ENCODE measurements at places on chromosomes 16 and 17.

DNA sequence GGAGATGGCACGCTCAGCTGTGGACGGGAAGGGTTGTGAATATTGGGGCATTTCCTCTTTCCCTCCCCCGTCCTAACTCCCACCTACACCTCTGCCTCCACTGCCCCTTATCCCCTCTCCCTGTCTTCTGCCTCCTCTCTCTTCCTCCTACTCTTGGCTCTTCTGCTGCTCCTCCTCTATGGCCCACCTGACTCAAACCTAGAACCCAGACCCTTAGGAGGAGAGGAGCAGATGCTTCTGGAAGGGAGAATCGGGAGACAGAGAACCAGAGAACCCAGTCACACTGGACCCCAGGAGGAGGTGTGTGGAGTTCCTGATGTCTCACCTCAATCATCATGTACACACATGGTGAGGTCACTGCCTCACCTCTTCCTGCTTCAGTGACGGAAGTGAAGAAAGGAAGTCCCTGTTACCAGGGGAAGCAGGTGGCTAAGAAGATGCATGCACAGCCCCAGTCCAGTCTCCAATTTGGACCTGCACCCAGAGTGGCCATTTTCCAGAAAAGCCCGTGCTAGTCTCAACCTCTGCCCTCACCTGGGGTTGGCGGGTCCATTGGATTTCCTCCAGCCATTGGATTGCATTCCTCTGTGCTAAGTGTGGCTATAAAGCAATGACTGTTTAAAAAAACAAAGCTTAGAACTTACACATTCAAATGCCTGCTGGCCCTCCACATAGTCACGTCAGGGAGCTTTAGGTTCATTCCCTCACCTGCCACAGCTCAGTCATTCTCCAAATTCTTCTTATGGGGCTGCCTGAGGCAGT is 4.0 kb downstream of the RNF222 start:
- no peak for DNase-seq

DNA sequence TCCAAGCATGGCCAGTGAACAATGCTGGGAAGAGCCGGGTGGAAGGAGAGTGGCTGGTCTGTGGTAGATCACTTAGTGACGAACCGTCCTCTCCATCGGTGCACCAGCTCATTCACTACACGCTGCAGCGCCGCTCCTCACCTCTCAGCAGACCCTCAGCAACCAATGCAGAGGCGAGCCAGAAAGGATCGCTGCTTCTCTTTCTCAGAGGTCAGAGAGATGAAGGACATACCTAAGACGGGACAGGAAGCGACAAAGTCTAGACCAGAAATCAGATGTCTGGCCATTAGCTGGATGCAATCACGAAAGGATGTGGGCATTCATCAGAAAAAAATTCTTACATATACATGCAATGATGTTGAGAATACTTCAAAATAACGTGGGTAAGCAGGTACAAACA is 26.9 kb downstream of the NSMCE1 start:
- DNase-seq, result no peak

- no peak for DNase-seq
Observed at GRCh38 chr16:83351846-83352245, 455.9 kb upstream of the HSBP1 start.

DNA sequence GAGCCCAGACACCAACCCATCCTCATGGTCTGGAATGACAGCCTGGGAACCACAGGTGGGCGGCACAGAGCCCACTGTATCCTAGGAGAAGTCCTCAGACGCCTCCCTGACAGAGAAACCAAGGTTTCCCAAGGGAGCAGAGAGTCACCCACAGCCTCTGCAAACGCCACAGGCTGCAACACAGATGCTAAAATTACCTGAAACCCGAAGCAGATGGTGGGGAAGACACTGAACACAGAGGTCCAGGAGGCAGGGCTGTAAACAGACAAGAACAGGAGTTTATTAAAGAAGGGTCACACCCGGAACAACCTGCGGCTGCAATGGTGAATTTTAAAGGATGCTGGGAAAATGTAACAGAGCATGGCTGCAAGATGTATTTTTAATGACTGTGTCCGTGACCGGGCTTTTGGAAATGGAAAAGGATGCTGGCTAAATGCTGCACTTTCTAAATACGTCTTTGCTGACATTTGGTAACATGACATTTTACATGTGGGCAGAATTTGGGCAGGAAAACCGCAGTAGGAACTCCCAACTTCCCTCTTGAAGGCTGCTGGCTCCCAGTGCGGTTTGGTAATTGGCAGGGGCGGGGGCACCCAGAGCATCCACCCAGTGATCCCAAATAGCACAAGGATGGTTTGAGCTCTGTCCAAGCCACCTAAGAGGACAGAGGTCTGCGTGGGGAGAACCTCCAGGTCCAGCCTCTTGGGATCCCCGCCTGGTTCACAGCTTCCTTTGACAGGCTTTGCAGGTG is 13.1 kb downstream of the SLC38A8 start:
- no peak for DNase-seq

GRCh38 chr16:62692685-62693084 is 656.4 kb upstream of the CDH8 start:
- DNase-seq, result no peak

- no peak for DNase-seq
Observed at GRCh38 chr17:3712811-3713463, 10.8 kb upstream of the HASPIN start.

- no peak for DNase-seq
Observed at GRCh38 chr16:26688699-26689098, 378.0 kb upstream of the C16orf82 start.

GRCh38 chr16:53068423-53068833 is 13.6 kb downstream of the CHD9 start:
- no peak for DNase-seq

DNA sequence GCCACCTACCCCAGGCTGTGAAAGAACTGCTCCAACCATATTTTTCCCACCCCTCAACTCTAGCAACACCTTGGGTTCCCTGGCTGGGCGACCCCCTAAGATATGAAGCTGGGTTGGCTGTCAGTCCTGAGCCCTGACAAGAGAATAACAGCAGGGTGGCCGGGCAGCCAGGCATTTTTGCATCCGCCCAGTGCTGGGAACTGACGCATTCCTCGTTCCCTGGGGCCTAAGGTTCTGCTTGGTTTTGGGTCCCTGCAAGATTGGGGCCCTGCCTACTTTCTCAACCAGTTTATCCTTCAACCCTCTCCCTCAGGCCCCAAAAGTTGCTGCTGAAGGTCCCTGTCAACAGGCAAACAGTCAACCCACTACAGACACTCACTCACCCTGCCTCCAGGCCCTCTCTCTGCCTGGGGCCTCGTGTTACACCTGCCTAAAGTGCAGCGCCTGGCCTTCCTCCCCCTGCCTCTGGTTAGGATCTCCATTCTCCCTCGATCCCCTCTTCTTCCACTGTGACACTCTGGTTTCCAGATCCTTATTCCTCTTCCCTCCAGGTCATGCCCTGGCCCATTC is 151.5 kb downstream of the STX8 start:
- no peak for DNase-seq

- no peak for DNase-seq
Observed at GRCh38 chr17:78781104-78781892, 775 bp downstream of the CYTH1 start.

GRCh38 chr17:9291912-9292560 is 270.7 kb downstream of the NTN1 start:
- DNase-seq, result no peak
